Hippocampal formation (tissue), 2 donors: ENCODE measurements at places on chromosomes 5 and 9.

- no peak for DNase-seq
These were observed 52.8 kb upstream of the PRSS3 start for GRCh38 chr9:33742519-33742918.

DNA sequence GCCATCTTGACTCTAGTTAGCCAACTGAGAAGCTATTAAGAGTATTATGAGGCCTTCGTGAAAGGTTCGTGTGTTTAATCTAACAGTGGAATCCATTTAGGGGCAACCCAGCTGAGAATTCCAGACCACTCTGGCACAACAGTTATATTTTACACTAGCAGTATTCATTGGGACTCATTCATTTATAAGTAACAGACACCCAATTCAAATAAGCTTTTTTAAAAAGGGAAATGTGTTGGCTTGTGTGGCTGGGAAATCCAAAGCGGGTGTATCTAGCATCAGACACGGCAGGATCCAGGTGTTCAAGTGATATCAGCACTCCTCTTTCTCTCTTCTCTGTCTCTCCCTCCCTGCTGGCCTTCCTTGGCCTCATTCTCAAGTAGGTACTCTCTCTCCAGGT is 46.0 kb upstream of the SHC3 start:
- no peak for DNase-seq

DNA sequence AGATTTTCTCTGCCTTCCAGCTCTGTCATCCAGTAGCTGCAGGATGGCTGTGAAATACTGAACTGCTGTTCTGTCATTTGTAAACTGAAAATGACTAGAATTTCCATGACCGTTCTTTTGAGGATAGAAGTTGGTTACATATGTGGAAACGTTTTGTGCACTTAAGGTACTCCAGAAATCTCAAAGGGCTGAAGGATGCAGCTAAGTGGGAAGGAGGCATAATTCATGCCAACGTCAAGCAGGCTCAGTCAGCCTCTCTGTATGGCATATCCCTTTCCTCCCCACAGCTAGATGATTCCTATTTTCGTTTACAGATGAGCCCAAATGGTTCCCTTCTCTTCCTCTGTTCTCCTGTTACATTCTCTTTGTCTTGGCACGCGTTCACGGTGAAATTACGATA is 257.6 kb downstream of the FBXL7 start:
- DNase-seq, result no peak

DNA sequence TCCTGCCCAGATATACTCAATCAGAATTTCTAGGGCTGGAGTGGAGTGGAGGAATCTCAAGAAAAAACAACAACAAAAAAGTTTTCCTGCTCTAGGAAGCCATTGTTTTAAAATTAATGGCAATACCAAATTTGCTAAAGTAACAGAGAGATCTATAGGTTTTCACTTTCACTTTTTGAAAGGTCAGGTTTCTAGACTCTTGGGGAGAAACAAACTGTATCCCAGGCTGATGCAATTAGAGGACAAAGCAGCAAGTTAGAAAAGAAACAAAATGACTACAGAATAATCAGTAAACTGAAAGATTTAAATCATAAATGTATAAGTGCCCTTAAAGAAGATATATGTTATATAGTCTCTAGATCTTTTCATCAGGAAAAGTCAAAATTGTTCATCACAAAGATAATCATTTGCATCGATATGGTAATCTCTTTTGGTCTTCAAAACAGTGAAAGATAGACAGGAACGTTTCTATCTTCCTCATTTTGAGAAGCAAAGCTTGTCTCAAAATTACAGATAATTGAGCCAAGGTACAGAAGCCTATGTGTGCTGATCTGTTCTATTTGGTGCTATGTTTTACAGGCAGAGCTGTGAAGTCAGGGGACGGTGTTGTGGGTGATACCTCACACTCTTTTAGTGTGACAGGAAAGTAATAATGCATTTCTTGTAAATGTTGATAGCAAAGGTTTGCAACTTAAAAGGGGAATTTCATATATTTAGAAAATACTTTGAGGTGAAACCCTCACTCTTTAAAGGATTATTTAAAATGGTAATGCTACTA is 1746.6 kb upstream of the C9orf72 start:
- DNase-seq, result no peak

GRCh38 chr5:152503206-152503605 is 98.1 kb upstream of the NMUR2 start:
- DNase-seq, result no peak

DNA sequence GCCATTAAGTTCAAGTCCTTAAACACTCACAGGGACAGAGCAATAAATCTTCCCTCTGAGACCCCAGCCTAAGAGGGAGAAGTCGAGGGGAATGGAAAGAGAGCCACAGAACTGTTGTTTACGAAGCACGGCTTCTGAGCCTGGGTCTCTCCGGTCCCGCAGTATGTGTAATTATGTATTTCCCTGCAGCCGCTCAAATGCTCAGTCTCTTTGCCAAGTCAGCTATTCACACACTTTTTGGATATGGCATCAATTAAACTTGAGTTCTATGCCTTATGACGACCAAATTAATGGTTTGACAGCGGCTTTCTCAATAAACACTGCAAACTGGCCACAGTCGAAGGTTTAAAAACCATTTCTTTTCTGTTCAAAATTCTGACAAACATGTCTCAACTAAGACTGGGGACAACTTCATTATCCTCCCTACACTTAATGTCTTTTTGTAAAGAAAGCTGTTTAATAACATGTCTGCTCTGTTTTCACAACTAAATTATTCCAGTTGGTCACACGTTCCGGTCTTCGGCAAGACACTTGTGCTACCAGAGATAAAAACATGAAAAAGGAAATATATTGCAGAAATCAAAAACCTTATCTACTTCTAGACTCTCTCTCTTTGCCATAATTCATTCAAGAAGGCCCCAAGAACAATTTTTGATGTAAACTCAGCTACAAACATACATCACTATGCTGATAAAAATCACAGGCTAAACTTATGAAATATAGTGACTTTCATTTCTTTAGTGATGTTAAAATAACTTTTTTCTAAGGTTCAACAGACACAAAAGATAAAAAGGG is 203.2 kb downstream of the GAPVD1 start:
- DNase-seq, result no peak

DNA sequence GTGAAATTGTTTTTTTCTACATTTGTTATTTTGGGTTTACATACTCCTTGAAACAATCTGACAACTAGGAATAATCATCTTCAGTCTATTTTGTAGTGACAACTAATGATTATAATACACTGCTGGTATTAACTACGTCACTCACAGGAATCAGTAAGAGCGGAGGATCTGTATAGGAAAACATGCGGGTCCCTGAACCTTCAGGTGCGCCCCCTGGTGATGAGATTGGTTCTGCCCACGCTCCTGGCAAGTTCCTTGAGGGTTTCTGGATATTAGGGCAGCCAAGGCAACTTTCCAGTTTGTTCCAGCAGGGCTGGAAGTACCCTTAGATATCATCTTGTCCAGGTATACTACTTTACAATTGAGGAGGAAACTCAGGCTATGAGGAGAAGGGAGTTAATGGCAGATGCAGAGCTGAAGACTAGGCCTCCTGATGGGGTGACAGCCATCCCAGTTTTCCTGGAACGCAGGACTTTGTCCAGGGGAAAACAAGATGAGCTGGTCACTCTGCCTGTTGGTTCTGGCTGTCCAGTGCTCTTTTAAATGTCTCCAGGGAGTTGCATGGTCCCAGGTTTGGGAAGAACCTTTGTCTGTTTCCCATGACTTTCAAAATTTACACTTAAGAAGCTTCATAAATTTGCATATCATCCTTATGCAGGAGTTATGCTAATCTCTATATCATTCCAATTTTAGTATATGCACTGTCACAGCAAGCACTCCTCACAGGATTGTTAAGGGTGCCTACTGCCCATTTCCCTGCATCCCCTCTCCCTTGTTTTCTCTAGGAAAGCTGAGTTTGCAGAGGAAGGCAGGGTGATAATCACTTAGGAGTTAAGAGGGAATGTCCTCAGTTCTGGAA is 14.9 kb upstream of the WNT8A start:
- DNase-seq, result peak; percentile 65

GRCh38 chr9:99000476-99001395 is 57.0 kb downstream of the COL15A1 start:
- DNase-seq, result peak; percentile 26

- no peak for DNase-seq
These were observed 173.8 kb downstream of the SSBP2 start for GRCh38 chr5:81577091-81577490.

DNA sequence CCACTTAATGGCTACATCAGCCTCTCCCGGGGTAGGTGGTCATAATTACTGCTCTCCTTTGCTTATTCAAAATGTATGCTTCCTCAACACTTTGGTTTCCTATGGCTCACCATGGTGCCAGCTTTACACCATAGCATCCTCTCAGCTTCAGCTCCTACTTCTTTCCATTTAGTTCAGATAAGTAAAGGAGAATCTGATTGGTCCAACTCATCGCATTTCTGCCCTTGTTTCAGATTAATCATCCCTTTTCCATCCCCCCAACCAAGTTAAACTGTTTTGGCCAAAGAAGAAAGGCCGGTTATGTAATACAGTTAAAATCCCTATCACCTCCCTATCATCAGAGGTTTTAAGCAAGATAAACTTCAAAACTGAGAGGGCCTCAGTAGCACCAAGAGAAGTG is 130.5 kb downstream of the CETN3 start:
- DNase-seq, result no peak

DNA sequence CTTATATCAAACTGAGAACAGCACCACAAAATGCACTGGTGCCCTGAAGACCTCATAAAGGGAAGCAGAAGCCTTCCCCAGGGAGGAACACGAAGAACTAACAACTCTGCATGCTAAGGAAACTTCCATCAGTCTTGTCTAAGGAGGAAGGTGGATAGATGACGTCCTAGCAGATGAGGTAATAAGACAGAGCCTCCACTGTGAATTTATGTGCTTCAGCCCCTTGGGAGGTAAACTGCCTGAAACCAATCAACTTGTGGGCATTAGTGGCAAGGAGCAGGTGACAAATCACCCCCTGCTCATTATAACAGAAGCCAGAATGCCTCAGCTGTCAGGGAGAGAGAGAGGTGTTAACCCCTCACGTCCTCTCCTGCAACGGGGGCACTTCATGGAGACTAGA is 48.9 kb upstream of the SPIN1 start:
- DNase-seq, result no peak

DNA sequence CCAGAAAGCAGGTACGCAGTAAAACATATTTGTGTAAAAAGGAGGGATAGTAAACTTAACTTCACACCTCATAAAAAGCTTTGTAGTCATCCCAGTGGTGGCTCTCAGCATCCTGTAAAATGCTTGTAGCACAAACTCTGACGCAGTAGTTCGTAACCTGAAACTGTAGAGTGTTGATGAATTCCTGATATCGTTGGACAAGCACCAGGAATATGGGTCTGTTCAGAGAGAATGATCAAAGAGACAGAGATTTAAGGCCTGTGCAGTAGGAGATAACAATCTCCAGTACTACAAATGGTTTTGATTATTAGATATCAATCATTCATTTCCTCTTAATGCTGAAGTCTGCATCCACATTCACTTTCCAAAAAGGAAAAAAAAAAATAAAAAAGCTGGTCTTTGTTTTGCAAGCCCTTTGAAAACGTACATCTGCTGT is 148.5 kb downstream of the KIAA0825 start:
- no peak for DNase-seq

GRCh38 chr9:32589083-32589723 is 16.2 kb upstream of the NDUFB6 start:
- DNase-seq, result peak; percentile 67

GRCh38 chr9:137813167-137813566 is 64.4 kb upstream of the CACNA1B start:
- no peak for DNase-seq

DNA sequence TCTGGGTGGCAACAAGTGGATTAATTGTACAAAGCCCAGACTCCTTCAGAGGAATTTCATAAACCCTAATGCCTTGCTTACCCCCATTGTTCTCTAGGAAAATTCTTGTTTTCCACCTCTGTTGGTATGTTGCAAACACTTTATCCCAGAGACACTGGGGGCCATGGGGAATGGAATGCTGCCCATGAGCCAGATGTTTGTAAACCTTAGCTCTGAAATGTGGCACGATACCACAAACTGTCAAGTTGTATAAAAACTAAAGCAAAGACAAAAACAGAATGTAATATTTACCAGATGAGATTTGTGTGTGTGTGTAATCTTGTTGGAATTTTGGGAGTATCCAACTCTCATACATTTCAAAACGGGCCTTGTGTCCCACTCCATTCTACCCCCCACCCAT is 465.0 kb downstream of the EBF1 start:
- DNase-seq, result no peak

GRCh38 chr9:87270221-87270847 is 227.3 kb upstream of the DAPK1 start:
- DNase-seq, result no peak

- DNase-seq, result no peak
These were observed 746.7 kb upstream of the C9orf72 start for GRCh38 chr9:28319981-28320380.

DNA sequence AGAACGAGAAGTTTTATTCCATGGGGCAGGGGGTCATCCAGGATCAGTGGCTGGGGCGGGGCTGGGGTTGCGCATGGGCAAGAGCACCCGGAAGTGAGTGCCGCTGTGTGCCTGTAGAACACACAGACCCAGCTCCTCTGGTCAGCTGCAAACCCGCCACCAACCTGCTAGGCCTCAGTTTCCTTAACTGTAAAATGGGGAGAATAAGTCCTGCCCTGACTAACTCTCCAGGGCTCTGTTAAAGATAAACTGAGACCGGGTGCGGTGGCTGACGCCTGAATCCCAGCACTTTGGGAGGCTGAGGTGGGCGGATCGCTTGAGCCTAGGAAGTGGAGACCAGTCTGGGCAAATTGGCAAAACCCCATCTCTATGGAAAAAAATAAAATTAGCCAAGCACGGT is 152.2 kb downstream of the GABBR2 start:
- no peak for DNase-seq

DNA sequence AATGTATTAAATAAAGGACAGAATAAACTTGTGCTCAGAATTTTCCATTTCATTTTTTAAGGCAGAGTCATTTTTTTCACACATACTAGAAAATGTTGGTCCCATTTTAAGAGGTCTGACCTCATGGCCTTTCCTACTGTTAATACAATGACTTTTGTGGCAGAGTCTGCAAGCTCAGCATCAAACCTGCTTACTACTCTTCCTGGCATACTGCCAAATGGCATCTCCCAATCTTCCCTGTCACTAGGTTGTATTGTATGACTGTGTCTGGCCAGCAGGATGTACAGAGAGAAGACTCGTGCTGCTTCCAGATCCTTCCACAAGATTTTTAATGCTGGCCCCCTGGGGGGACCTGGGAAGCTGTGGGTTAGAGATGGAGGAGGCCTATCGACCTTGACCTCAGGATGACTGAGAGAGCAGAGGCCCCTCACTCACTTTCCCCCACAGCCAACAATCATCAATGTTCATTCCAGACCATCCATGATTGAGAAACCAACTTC is 64.7 kb downstream of the BARX1 start:
- DNase-seq, result no peak
